ENCODE measurements at places on chromosomes 3 and 15. TPM values are rescaled to one million over a fixed set of nuclear protein-coding genes. Genes with fewer than 3 reads are reported as not detected.

DNA sequence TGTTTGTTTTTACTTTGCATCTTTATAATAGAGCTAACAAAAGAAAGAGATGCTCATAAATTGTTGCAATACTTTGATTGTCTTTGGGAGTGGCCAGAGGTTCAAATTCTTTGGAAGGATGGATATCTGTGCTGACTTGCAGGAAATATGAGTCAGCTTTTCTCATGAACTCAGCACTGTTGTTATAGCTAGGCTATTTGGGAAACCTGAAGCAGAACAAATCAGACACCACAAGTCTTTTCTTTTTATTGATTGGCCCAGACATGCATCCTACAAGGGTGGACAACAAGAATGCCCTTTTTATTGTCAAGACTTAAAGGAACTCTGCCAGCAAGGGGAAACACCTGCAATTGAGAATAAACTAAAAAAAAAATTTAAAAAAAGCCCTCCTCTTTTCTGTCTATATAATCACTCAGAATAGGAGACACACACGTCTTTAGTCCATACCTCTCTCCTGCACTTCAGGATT lies 4.6 kb upstream of the DENND4A start:
- no peaks in the 10 kb centered on the region for H3K36me3 ChIP-seq
- H3K27me3 ChIP-seq: no peaks in the 10 kb centered on the region
- no peak for DNase-seq
- peaks cover 18% of the 10 kb centered on the region for H3K4me1 ChIP-seq
- no peak overlapping the region for H3K4me3 ChIP-seq
- peak overlapping the region; percentile 84 for H3K27ac ChIP-seq

The IGF1R gene
- 87.1 TPM for total RNA-seq

The AZI2 gene
- total RNA-seq: 59.4 TPM

The TMCO5A gene
- total RNA-seq: not detected

The SEMA5B gene
- total RNA-seq: 12.8 TPM

GRCh38 chr15:65423976-65424679 lies 1.4 kb upstream of the IGDCC4 start:
- DNase-seq: no peak
- peaks cover 32% of the 10 kb centered on the region for H3K4me1 ChIP-seq
- H3K27ac ChIP-seq: peak overlapping the region; percentile 51
- H3K4me3 ChIP-seq: peak overlapping the region; percentile 98
- peaks cover 38% of the 10 kb centered on the region for H3K27me3 ChIP-seq

DNA sequence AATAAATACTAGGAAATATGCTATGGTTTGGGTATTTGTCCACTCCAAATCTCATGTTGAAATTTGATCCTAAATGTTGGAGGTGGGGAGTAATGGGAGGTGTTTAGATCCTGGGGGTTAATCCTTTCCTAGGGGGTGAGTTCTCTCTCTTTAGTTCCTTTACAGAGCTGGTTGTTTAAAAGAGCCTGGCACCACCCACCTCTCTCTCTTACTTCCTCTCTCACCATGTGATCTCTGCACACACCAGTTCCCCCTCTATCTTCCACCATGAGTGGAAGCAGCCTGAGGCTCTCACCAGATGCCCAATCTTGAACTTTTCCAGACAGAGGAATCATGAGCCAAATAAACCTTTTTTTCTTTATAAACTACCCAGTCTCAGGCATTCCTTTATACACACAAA lies 10.5 kb downstream of the SLC24A5 start:
- no peak overlapping the region for H3K4me3 ChIP-seq
- DNase-seq: no peak
- H3K27ac ChIP-seq: no peak overlapping the region
- H3K36me3 ChIP-seq: no peaks in the 10 kb centered on the region

All from type B pancreatic cell (in vitro differentiated cells).